ENCODE measurements at places on chromosomes 11 and 22.

- DNase-seq: no peak
These were observed 25.1 kb downstream of the TMPRSS6 start for GRCh38 chr22:37084385-37084784.

DNA sequence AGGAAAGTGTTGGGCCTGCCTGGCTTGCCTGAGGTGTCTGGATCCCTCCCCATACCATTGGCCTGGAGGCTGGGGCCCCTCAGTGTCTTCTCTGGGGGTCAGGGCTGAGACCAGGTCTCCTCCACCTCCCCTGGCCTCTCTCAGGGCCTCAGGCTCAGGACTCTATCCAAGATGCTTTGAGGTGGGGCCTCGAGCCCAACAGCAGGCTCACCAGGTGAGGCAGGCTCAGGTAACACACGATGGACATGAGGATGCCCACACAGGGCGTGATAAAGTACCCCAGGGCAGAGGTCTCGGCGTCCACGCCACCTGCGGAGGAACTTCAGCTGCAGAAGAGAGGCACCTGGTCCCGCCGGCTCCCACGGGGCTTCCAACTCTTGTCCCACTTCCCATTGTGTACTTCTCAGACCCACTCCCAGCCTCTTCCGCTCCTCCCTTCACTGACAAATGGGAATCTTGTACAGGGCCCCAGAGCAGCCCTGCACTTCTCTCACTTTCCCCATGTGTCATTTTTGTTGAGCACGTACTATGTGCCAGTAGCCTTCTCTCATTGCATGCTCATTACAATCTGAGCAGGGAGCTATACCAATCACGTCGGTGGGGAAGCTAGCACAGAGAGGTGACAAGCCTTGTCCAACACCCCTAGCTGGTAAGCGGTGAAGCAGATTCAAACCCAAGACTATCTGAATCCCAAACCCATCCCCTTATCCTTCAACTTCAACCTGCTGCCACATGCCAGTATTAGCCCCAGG, 3.8 kb downstream of the SLC29A2 start:
- no peak for DNase-seq

DNA sequence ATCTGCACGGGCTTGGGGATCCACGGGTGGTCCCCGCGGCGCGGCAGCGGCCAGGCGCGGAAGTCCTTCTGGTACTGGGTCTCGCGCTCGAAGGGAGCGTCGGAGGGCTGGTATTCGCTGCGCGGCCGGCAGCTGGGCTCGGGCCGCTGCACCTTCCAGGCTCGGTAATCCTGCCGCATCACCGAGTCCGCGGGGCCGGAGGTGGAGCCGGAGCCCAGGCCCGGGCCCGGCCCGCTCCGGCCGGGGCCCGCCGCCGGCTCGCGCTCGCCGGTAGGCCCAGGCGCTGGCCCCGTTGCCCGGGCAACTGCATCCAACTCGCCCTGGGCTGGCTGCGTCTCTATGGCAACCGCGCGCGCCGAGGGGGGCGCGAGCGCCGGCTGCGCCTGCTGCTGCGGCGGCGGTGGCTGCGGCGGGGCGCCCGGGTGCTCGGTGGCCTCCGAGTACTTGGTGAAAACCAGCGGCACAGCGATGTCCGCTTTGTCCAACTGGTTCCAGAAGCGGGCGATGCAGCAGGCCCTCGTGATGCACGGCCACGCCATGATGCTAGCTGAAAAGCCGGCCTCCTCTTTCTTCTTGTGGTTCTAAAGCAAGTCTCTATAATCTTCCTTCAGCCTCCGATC, 897 bp downstream of the MAP6 start:
- DNase-seq: no peak

GRCh38 chr11:75921808-75922207, 106.8 kb downstream of the UVRAG start:
- no peak for DNase-seq

DNA sequence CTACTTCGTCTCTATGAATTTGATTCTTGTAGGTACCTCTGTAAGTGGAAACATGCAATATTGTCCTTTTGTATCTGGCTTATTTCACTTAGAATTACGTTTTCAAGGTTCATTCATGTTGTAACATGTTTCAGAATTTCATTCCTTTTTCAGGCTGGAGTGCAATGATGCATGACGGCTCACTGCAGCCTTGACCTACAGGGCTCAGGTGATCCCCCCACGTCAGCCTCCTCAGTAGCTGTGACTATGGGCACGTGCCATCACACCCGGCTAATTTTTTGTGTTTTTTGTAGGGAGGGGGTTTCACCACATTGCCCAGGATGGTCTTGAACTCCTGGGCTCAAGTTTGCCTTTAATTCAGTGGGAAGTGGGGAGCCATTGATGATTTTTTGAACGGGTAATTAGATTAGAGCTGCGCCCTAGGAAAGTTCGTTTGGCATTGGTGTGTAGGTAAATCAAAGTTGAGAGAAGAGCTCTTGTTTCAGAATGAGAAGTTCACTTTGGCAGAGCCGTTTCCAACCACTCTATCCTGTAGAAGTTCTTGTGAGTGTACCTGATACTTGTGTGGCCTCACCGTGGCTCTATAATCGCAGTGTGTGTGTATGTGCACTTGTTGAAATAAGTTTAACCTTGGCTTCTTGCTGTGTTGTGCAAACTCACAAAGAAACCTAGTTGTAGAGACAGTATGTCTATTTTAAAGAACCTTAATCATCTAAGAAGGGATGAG, 115.9 kb downstream of the NAV2 start:
- DNase-seq: no peak

- DNase-seq: no peak
These were observed 129.5 kb upstream of the OPCML start for GRCh38 chr11:133661846-133662245.

GRCh38 chr11:69001243-69002081, 11.6 kb downstream of the MRGPRF start:
- DNase-seq: no peak

- no peak for DNase-seq
These were observed 33.6 kb downstream of the TMEM184B start for GRCh38 chr22:38239101-38239761.

GRCh38 chr11:8699903-8700302, 17.3 kb downstream of the RPL27A start:
- DNase-seq: no peak

GRCh38 chr11:85874265-85874664, 19.1 kb downstream of the CCDC83 start:
- no peak for DNase-seq

DNA sequence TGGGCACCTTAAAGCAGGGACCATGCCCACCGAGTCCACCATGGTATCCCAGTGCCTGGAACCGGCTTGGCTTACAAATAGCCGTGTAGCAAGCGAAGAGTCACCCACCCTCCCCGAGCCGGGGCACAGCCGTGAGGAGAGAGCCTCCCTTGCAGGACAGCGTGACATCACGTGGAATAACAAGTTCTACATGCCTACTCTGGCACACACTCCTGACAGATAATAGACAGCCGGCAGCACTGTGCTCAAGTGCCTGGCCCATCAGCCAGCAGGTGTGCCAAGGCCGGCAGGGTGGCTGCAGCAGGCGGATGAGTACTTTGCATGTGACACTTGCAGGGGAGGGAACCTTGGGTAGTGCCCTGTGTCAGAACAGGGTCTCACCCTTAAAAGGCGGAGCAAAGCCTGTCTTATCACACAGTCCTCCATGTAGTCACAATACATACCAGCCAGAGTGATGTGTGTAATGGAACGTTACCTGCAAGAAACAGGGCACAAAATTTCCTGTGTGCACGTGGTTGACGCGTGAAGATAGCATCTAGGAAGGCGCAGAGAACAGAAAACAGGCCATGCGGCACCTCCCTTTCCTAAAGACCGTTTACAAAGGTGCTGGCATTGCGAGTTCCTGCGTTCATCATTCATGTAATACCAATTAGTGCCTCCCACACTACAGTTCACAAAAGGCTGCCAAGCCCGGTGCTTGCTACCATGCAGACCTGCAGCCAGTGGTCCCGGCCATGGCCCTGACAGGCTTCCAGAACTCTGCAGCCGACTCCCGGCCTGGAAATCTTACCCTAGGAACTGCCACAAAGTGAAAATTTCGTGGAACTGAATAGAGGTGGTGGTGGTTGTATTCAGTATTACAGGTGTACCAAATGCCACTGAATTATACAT, 16.4 kb downstream of the TOM1 start:
- no peak for DNase-seq

GRCh38 chr22:30868663-30869385, 99.8 kb downstream of the MORC2 start:
- DNase-seq: peak; percentile 36

GRCh38 chr22:42214633-42215415, 55.6 kb downstream of the TCF20 start:
- DNase-seq: no peak

DNA sequence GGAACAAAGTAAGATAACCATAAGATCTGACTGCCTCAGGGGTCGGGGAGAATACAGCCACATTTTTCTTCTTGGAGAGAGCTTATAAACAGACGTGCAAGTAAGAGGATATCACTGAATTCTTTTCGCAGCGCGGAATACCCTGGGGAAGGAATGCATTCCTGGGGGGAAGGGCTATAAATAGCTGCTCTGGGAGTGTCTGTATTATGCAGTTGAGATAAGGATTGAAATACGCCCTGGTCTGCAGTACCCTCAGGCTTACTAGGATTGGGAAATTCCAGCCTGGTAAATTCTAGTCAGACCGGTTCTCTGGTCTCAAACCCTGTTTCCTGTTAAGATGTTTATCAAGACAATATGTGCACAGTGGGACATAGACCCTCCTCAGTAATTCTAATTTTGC, 1491.7 kb upstream of the RAG2 start:
- no peak for DNase-seq

GRCh38 chr11:25247336-25247735, 750.5 kb downstream of the LUZP2 start:
- DNase-seq: no peak

DNA sequence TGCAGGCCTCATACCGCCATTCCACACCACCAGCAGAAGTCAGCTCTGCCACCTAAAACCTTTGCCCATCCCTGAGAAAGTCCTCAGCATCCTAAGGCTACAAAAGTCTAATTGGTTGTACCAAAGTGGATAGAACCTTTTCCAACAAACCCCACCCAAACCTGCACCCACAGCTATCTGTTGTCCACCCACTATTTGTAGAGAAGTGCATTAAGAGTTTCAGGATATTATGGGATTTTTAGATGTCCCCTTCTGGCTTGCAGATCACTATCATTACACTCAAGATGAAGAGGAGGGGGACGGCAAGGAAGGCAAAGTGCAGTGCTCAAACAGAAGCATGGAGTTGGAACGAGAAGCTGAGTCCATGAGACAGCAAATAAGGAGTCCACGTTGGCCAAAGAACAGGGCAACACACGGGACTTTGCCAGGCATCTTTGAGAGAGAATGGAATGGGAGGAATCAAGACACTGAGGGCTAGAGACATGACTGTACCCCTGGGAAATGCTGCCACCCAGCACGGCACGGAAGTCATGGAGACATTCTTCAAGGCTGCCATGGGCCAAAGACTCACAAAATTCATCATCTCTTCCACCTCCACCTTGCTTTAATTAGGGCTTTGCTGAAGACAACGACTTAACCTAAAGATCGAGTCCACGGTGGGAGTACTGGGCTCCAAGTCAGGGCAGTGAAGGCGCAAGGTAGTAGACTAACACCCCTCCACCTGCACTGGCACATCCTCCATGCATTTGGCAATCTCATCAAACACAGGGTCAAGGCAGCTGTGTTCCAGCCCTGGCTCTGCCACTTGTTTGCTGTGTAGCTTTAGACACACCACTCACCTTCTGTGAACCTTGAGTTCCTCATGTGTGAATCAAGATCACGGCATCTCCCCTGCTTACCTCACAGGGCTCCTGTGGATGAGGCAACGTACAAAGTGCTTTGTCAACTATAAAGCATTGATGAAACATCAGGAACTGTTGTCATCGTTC, 112.9 kb upstream of the TMEM45B start:
- no peak for DNase-seq

GRCh38 chr22:24763872-24764485, 10.5 kb downstream of the PIWIL3 start:
- DNase-seq: no peak

- DNase-seq: no peak
These were observed 54.0 kb downstream of the MIAT start for GRCh38 chr22:26711205-26711963.

All from liver (tissue), 10 donors.